Astrocyte of the spinal cord (primary cell): ENCODE measurements at places on chromosomes 12 and 14.

GRCh38 chr14:100350986-100351385 is 27.8 kb downstream of the SLC25A47 start:
- DNase-seq, result no peak

- DNase-seq, result peak; percentile 72
Observed at GRCh38 chr12:106138633-106139421, at the start of gene NUAK1. Gene NUAK1 (minus strand): TSS chr12:106138954. CDS start chr12:106138653, 301 bp downstream.

- no peak for DNase-seq
Observed at GRCh38 chr12:102487226-102487625, 6.9 kb upstream of the IGF1 start.

- DNase-seq, result peak; percentile 59
Observed at GRCh38 chr14:65333943-65334687, 78.4 kb upstream of the FUT8 start.

DNA sequence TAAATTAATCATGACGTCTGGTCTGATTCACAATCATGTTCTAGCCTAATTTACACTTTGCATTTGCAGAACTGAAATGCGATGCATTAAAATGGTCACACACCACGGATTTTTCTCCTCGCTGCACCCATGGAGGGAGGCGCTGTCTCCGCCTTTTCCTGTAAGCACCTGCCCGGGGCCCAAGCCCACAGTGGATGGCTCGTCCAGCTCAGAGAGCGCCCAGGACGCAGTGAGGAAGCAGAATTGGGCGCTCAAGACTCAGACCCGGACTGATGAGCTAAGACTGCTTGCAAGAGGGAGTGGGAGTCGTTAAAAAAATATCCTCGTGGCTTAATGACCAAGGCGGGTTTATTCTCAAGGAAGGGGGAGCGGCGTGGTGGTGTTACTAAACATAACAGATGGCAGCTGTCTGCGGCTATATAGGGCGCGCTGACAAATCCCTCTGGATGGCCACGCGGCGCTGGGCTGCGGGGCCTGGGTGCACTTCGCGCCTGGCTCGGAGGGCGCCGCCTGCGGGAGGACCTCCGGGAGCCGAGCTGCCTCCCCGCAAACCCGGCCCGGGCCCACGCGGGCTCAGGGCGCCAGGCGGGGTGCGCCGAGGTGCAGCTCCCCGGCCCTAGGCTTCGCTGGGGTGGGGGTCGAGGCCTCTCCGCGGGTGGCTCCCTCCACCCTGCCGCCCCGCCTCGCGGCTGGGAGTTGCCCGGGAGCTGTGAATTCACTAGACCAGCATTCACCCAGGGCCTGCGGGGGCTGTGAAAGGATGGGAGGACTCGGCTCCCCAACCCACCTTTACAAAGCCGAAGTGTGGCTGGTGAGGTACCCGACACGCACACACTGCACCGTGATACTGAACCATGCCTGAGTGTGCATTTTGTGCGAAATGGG is 78.7 kb downstream of the PPM1A start:
- no peak for DNase-seq

DNA sequence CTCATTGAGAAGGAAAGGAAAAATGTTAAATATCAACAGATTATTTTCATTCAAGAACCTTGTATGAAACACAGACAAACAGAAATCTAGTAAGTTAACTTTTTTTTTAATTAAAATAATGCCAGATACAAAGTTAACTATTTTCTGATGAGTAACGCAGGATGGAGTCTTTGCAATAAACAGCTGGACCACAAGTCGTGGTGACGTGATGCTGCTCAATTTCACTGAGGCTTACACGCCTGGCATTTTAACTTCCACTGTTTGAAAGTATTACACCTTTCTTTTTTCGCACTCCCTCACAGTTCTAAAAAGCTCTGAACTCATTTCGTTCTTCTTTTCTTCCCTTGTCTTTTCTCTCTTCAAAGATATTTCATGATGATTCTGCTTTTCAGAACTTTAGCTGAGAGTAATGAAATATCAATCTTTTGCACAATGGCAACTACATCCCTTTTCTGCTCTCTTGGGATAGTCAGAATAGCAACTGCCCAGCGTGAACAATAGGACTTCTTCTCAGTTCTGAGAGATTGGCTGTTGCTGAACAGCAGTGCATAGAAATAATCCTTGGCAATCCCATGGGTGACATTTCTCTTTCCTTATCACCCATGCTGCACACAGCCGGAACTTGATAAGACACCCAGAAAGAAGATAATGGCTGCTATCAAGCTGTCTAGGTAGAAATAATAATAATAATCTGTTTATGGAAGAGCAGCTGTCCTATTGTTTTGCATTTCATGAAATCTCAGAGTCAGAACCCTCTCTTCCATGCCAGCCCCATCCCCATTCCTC is 160.5 kb downstream of the BTG1 start:
- DNase-seq, result peak; percentile 61

DNA sequence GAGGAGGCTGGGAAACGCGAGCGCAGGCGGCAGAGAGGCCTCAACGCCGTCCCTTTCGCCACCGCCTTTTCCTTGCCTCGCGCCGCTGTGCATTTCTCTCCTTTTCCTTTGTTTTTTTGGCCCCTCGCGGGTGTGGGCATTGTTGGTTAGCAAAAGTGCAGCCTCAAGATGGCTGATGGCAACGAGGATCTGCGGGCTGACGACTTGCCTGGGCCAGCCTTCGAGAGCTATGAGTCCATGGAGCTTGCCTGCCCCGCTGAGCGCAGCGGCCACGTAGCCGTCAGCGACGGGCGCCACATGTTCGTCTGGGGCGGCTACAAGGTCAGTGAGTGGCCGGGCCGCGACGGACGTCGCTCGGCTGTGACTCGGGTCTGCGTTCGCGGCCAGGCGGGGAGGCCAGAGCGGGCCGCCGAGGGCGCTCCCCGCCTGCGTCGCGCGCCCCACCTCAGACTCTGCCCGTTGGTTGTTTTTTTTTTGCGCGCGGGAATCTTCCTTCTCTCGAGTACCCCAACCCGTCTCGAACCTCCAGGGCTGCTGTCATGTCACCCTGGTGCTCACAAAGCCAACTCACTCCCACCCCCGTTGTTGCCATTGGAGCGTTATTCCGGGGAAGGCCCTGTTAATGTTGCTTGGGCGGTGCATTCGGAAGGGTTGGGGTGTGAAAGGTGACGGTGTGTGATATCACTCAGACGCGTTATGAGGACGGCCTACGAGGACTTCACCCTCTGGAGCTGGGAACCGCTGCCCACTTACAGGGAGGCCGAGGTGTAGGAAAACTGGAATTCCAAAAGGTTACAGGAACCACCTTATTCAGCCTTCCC is 558 bp downstream of the KLHDC2 start:
- peak; percentile 54 for DNase-seq

- no peak for DNase-seq
Observed at GRCh38 chr14:96953087-96953874, 156.1 kb downstream of the VRK1 start.

- DNase-seq, result no peak
Observed at GRCh38 chr12:59886131-59886733, 290.4 kb downstream of the SLC16A7 start.

DNA sequence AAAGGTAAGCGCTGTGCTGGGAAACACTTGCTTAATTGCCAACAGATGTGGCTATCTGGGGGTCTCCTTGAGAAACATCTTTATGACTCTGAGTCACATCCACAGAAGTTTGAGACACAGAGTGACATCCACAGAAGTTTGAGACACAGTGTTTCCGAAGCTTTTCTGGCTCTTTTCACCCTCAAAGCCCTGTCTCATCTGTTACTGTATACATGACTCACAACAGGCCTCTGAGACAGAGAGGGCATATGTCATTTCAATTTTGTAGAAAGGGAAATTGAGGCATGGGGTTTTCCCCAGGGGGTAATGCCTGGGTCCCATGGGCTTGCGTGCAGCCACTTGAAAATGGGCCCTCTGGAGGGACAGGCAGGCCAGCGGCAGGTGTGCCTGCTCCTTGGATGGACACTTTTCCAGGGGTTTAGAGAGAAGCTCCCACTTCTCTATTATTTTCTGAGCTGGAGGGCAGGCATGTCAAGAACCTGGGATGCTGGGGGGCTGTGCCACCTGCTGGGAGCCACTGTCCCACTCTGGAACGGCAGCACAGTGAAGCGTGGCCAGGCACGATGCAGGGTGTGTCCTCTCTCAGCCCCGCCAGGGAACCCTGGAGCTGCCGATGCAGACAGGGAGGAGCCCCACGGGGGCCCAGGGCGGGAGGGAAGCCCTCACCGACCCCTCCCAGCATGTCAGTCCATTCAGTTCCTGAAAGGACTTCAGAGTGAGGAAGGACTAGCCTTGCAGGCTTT is 111.3 kb upstream of the FKBP4 start:
- DNase-seq, result no peak
